ENCODE measurements at places on chromosomes 6 and 20. TPM values are rescaled to one million over a fixed set of nuclear protein-coding genes. Genes with fewer than 3 reads are reported as not detected.
A peak's percentile ranks its signal among the peaks of the same experiment; 100 is the strongest.

Gene PAQR8
- total RNA-seq = 8.5 TPM

Gene LST1
- total RNA-seq = 9.5 TPM

DNA sequence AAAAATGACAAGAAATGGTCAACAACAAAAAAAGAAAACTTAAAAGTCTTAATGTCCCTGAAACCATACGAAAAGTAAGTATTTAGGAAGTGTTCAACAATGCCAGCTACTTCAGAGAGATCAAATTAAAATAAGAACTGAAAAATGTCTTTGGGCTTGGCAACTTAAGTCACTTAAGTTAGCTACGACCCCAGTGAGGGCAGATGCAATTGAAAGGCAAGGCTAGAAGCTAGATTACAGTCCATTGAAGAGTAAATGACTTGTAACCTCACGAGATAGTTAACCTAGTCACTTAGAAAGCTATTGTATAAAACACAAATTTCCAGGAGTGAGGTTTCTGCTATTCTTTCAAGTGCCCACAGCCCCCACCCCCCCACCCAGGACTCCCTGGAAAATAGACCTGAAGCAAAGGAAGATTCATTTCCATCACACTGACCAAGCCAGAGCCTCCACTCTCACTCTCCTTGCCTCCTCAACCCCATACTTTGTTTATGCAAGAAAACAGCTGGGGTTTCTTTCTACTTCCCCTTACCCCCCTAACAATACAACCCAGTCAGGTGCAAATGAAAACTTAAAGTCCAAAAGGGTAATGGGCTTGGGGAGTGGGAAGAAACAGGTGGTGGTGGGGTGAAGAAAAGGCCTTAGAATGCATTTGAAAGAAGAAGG is 14.6 kb downstream of the RTN4IP1 start:
- DNase-seq = no peak

DNA sequence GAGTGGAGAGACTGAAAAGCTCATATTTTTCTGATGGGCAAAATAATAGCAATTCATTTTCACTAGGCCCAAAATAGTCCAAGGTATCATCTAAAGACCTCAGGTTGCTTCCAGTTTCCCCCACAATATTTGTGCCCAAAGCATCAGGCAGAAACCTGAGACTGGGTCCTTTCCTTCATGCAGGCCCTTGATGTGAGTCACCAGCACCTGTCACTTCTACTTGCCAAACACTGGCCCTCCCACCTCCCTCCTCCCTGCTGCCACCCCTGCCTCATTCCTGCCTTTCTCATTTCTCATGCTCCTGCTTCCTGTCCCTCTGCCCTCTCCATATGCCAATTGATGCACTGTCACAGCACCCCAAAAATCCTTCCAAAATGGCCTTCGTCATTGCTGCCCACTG is 230.4 kb upstream of the CST7 start:
- DNase-seq = no peak

DNA sequence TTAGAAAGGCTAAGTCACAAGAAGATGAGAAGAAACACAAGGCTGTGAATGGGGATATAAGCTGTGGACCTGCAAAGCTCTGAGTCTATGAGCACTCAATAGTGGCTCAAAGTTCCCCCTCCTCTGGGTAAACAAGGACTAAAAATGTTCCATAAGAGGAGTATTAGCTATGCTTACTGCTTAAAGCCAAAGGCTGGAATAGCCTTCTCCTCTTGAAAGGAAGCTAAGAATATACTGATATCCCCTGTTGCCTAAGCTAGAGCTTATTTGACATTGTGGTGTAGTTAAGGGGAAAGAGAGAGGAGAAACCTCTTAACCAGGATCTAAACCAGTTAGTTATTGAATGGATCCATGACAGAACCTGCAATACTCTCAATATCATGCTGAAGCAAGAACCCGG is 45.8 kb downstream of the NOL7 start:
- no peak for DNase-seq

DNA sequence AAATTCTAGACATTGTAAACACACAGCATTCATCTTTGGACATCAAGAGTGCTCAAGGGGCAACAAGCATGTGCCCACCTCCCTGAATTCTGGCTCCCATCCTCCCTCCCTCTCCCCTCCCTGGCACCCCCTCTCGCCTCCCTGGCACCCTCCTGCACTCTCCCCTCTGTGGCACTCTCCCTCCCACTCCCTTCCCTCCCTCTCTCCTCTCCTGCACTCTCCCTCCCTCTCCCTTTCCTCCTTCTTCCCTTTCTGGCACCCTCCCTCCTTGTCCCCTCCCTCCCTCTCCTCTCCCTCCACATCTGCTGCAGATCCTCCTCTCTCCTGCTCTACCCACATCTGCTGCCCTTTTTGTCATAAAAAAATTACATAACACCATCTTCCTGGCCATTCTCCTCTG is 113.0 kb upstream of the SLC22A23 start:
- DNase-seq = no peak

DNA sequence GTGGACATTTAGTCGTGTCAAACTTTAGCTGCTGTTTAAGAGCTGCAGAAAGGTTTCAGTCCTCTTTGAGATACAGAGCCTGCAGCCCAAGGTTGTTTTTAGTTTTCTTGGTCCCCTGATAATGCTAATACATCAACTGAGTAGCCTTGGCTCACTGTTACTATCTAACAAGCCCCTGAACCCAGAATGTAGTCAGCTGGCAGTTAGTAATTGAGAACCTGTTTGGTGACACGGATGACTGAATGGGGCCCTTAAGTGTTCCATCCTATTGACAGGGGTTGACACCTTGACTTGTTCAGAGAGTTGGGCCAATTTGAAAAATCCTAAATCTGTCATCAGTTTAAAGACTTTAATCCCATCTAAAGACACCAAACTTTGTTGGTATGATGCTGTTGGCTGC is 2.8 kb downstream of the RTN4IP1 start:
- DNase-seq = no peak

DNA sequence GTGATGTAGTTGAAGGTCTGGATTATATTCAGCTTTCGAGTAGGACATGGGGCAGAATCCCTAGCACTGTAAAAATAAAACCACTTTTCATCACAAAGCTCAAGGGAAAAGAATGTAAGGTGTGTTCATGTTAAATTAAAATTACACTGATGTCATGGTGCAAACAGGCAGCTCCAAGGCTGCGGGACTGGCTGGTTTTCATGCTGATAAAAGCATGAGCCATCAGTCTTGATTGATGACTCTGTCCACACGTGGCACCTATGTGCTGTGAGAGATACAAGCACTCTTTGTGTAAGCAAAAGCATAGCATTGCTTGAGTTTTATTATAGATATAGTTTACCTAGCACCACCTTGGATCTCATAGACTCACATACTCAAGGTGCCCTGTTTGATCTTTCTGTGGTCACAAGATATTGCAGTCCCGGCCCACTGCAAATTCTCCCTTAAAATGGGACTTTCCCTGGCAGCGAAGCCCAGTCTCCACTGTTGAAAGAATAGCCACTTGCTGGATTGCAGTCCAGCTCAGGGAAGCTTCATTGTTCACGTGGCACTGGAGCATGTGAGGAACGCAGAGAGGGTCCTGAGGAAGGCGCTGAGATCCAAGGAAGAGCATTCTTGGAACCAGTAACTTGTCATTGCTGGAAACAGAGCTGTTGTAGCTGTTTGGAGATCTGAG is 90.6 kb downstream of the TIAM2 start:
- DNase-seq = no peak

- peak; percentile 76 for DNase-seq
Observed at GRCh38 chr20:49846206-49846807, 33.7 kb downstream of the SLC9A8 start.

- peak; percentile 27 for DNase-seq
Observed at GRCh38 chr6:63352069-63352543, 32.3 kb upstream of the LGSN start.

Data from B cell (primary cell).